ENCODE measurements at places on chromosomes 4 and X.

DNA sequence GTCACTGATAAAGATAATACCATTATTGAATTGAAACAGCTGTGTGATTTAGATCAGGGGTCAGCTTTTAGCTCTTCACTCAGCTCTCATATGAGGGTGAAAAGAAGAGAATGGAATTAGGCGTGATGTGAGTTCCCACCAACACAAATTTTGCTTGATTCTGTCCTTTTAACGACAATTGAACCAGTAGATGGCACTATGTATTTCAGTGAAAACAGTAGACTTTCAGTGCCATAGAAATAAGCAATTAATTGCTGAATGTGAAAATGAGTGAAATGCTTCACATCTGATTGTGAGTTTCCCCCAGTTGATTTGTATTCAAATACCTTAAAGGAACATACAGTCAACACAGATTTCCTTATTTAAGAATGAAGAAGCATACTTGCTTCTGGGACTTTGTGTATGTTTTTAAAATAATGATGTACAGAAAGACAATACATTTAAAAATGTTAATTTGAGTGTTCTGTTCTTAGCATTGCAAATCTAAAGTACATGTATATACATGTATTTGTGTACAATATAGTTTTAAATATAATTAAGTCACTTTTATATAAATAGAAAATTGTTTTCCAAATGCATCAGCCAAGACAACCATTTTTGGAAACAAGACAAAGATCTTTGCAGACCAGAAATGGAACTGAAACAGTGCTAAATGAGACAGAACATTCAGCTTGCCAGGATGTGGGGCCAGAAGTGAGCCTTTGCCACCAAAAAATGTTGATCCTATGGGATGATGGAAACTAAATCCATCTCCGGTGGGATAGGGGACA is 178.8 kb downstream of the SNCA start:
- no peak for DNase-seq

DNA sequence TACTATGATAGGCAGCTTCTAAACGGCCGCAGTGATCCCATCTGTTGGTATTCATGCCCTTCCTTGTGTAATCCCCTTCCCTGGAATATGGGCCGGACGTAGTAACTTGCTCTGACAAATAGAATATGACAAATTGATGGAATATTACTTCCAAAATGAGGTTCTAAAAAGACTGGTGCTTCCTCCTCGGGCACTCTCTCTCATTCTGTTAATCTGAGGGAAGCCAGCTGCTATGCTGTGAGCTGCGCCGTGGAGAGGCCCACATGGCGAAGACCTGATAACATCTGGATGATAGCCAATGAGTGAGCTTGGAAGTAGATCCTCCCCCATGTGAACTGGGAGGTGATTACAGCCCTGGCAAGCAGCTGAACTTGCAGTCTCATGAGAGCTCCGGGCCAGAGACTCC is 27.2 kb upstream of the SLC25A4 start:
- no peak for DNase-seq

DNA sequence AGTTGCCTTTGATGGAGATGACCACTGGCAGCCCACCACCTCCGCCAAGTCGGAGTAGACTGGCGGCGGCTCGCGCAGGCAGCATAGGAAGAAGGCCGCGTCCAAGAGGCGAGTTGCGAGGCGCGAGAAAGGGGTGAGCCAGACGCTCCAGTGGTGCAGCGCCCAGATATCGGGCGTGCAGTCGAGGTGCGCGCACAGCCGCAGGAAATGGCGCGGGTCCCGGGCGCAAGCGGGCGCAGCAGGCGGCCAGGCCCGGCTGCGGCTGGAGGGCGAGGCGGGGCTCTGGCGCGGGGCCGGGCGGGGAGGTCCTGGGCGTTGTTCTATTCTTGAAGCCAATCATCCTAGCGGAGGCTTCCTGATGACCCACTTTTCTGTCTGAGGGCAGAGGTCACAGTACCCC is 13.2 kb upstream of the PGRMC1 start:
- DNase-seq, result no peak

DNA sequence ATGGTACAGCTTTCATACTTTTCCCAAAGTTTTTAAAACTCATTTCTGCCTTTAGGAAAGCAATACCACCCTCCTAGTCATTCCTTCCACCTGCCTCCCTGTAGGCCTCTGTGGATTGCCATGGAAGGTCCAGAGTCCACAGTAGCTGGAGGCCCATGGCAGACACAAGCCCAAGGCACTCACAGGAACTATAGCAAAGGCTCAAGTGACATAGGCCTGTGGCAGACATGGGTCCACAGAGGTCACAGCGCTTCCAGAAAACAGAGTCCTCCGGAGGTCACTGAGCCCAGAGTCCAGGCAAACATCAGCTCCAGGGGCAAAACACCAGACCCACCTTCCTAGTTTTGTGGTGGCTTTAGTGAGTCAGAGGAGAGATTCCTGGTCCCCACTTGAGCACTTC is 147.6 kb upstream of the ATP6AP2 start:
- no peak for DNase-seq

DNA sequence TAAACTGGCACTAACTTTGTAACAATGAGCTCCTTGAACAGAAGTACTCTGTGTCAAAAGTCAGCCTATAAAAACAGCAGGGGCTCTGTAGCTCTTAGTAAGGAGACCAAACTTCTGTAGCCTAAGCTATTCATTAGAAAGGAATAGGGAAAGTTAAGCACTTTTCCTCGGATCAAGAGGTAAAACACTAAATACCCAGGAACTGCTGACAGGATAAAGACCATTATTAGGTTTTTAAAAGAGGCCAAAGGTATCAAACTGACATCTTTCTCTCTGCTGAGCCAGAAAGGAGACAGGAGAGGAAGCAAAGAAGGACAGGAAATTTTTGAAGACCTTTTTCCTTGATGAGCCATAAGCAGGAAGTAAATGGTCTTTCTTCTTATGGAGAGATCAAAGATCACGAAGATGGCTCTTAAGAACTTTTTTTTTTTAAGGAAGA is 31.9 kb downstream of the ANAPC10 start:
- DNase-seq, result no peak

GRCh38 chrX:2585158-2585470 is 84.3 kb upstream of the DHRSX start:
- no peak for DNase-seq

- no peak for DNase-seq
These were observed 88.0 kb downstream of the RAB28 start for GRCh38 chr4:13396161-13396560.

GRCh38 chrX:107684956-107685385 is 56.7 kb downstream of the PRPS1 start:
- DNase-seq, result no peak

- DNase-seq, result peak; percentile 81
These were observed 57.6 kb downstream of the MAPK10 start for GRCh38 chr4:86302251-86302650.

GRCh38 chr4:129532573-129532972 is 436.6 kb downstream of the C4orf33 start:
- no peak for DNase-seq

- DNase-seq, result no peak
These were observed 226.1 kb downstream of the QDPR start for GRCh38 chr4:17285747-17286146.

GRCh38 chrX:132169554-132169953 is 41.7 kb upstream of the FRMD7 start:
- peak; percentile 21 for DNase-seq

GRCh38 chrX:108049649-108050048 is 4.8 kb downstream of the VSIG1 start:
- DNase-seq, result no peak

DNA sequence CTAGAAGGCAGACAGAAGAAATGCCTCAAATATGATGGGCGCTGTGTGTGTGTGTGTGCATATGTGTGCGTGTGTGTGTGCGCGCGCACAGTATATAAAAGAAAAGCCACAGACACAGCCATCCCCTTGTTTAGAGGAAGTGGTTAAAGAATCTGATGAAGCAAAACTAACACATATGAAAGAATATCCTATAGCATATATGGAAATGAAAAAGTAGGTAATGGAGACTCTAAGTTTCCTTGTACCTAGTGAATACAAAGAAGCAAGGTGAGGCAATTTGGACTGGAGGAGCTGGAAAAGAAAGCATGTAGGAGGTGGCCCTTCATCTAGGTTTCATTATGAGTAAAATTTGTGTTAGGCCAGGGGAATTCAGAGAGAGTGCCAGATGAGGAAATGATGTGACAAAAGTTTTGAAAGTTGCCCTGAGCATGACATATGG is 58.6 kb upstream of the MCF2 start:
- DNase-seq, result no peak

GRCh38 chr4:11367371-11367770 is 61.3 kb downstream of the HS3ST1 start:
- peak; percentile 20 for DNase-seq

DNA sequence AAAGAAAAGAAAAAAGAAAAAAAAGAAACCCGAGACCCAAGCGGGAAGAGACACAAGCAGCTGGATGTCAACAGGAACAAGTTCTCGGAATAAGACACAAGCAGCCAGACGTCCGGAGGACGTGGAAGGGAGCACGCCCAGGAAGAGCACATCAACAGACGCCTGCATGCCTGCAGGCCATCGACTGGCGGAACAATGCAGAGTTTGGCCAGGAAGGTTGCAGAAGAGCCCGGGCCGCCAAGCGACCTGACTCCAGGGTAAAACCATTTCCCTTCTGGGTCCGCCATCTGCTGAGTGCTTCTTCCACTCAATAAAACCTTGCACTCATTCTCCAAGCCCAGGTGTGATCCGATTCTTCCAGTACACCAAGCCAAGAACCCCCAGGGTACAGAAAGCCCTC is 95.6 kb upstream of the PRR32 start:
- DNase-seq, result no peak

DNA sequence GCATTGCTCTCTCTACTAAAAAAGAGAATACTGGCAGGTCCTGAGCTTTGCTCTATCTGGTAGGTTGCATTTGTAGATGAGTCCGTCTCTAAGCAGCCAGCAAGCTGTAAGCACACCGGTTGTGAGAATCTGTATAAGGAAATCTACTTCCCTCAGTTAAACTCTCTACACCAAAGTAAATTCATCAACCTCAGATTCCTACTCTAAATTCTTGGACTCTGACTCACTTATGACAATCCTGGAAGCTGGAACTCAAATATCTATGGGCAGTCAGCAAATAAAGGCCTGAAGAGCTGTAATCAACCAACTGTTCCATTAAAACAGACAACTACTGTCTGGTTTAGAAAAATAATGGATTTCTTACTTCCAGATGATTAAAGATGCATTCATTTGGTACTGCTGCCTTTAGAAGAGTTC is 37.9 kb downstream of the FAT1 start:
- no peak for DNase-seq

DNA sequence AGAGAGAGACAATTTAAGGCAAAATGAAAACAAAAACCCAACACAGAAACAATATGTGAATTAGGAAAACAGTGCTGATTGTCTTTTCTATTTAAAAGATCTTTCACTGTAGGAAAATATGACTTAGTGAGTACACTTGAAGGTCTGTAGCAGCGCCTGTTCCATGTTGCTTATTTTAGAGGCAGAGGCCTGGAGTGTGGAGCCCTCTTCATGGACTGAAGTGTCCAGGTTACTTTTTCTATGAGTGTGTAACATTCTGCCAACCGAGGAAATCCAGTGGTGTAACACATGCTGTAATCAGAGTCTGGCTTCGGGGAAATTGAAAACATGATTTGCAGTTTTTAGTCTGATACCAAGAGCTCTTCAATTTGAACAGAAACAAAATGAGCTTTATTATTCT is 64.0 kb upstream of the GPRIN3 start:
- DNase-seq, result no peak

DNA sequence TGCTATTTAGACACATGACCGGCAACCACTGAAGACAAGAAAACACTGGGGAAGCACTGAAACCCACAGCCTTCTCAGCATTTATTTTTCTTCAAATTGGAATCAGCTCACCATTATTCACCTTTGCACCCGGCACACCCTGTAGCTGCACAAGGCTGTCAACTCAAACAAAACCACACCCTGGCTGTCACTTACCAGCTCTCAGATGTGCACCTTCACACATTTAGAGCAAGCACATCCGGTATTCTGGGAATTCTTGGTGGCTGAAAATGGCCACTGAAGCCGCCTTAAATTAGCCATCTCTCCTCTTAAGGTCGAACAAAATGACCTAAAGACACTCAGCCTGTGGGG is 5.9 kb downstream of the ZFYVE28 start:
- no peak for DNase-seq

GRCh38 chr4:10491401-10491800 is 34.2 kb upstream of the ZNF518B start:
- DNase-seq, result no peak

- DNase-seq, result peak; percentile 6
These were observed 33.7 kb upstream of the MSL3 start for GRCh38 chrX:11724122-11725017.

All from NCI-H345 (cell line).